ENCODE measurements at places on chromosomes 16 and 17.

- DNase-seq: no peak
Measured at GRCh38 chr16:11080327-11080967, 136.1 kb downstream of the CLEC16A start.

DNA sequence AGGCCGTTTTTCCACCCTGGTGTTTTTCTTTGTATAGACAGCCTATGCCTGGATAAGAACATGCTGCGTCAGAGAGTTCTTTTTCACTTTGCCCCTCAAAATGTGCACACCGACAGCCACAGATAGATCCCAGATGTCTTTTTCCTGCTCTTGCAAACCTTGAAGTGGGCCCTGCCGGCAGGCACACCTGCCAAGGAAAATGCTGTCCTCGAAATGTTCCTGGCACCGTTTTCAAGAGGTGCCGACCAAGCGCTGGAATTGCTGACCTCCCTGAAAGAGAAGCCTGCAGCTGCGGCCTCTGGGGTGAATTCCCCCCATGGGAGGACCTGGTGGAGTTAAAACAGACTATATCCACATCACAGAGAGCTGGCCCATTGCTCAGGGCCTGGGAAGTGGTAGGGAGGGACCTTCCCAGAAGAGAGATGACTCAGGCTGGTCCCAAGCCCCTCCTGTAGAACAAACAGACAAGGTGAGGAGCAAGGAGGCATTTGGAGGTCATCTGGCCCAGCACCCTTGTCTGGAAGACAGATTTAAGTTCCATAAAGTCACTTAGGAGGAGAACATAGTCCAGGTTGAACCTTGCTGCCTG is 668.1 kb downstream of the MAF start:
- DNase-seq: no peak

- no peak for DNase-seq
Measured at GRCh38 chr16:77652399-77652798, 69.9 kb upstream of the NUDT7 start.

- DNase-seq: no peak
Measured at GRCh38 chr17:31051506-31051905, 43.3 kb upstream of the NF1 start.

GRCh38 chr16:11780991-11781680 is 15.9 kb downstream of the ZC3H7A start:
- no peak for DNase-seq

GRCh38 chr16:11514283-11514682 is 72.4 kb downstream of the LITAF start:
- no peak for DNase-seq

- no peak for DNase-seq
Measured at GRCh38 chr17:62786646-62787045, 21.5 kb downstream of the MARCHF10 start.

DNA sequence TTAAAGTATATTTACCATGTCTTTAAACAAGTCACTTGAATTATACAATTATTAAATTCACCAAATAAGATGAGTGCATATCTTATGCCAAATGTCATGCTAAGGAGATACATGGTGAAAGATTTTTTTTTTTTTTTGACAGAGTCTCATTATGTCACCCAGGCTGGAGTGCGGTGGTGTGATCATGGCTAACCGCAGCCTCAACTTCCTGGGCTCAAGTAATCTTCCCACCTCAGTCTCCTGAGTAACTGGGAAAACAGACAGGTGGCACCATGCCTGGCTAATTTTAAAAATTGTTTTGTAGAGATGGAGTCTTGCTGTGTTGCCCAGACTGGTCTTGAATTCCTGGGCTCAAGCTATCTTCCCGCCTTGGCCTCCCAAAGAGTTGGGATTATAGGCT is 149.0 kb upstream of the GOT2 start:
- DNase-seq: no peak

DNA sequence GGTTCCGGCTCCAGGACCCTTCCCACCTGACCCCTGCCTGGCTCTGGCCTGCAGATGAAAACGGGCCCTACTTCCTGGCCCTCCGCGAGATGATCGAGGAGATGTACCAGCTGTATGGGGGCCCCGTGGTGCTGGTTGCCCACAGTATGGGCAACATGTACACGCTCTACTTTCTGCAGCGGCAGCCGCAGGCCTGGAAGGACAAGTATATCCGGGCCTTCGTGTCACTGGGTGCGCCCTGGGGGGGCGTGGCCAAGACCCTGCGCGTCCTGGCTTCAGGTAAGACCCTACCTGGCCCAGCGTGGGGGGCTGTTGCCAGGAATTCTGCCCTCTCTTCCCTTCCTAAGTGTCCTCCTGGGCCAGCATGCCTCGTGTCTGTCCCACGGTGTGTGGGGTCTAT is 8.6 kb upstream of the SLC7A6 start:
- no peak for DNase-seq

DNA sequence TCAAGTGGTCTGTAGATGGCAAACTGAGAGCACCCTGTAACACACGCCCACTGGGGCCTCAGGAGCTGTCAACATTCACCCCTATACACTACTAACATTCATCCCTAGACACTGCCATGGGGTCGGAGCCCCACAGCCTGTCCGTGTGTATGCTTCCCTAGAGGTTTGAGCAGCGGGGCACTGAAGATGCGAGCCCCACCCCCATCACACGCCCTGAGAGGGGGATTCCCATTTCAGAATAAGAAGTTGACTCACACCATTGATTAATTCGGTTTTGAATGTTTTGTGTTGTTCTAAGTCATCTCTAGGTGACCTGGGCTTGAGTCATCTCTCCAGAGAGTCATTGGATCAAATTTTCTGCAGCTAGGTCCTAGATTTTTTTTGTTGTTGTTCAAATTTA is 37.3 kb upstream of the MMD start:
- no peak for DNase-seq
